ENCODE measurements at places on chromosomes 2 and 18.
A peak's percentile ranks its signal among the peaks of the same experiment; 100 is the strongest.

GRCh38 chr2:158662421-158662820, 132.7 kb upstream of the DAPL1 start:
- DNase-seq, result no peak

DNA sequence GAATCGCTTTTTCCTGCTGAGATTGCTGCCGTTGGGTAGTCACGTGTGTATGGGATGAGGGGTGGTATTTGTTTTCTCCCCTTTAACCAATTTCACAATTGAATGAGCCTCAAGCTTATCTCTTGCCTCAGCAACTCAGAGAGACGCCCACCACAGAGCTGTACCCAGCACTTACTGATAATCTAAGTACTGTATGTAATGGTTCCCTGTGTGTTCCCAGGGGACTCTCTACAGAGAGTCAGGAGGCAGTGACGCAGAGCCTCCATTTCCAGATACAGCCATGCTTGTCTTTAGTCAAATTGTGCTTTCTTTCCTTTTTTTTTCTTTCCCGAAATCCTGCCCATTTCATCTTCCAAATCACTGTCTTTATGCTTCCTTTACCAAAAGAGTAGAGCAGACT, 1102.1 kb upstream of the KLHL29 start:
- no peak for DNase-seq

DNA sequence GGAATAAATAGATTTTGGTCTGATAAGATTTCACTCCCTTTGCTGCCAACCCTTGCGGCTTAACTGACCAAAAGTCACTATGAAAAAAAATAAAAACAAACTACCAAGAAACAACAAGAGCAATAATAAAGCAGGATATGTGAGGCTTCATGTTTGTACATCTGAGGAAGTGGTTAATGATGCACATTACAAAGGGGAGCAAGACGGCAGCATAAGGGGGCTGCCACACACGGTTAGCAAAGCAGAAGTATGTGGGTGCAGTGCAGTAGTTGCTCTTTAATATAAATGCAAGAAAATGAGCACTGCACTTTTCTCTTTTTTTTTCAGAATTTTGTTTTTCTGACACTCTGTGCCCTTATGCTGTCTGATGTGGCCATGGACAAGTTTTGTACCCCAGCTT, 377.1 kb upstream of the CNTNAP5 start:
- DNase-seq, result no peak

DNA sequence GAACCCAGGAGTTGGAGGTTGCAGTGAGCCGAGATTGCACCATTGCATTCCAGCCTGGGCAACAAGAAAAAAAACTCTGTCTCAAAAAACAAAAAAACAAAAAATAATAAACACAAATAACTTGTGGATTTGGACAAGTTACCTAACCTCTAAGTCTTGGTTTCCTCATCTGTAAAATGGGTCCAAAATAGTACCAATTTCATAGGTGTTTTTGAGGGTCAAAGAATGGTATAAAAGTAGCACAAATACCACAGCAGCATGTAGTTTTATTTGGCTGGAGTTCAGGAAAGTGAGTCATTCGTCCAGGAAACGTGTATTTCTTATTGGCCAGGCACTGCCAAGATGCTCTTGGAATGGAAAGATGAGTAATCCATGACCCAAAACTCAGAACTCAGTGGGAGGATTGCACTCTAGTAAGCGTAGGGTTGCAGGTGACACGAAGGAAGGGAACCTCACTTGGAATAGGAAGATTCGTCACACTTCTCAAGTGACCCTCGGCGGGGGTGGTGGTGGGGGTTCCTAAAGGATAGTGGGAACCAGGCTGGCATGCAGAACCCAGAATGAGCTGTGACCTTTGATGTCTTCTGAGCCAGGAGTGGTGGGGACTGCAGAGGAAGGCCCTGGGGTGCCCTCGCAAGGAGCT, 24.4 kb downstream of the GRHL1 start:
- DNase-seq, result no peak

GRCh38 chr2:241745276-241745675, 10.8 kb downstream of the D2HGDH start:
- no peak for DNase-seq

DNA sequence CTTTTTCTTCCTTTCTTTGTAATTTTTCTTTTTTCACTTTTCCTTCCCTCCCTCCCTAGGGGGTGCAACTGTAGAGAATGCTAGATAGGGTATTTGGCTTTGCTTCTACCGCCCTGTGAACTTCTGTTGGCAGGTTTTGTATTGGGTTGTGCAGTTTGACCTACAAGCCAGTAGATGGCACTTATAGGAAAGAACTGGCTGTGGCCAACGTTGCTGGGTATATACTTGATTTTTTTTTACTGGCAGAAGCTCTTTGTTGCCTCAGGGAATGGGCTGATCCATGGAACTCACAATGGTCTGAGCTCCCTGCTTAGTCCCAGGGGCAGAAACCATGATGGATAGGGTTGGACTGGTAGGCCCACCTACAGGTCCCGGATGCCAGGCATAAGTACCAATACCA, 1019.5 kb upstream of the LRRTM1 start:
- no peak for DNase-seq

DNA sequence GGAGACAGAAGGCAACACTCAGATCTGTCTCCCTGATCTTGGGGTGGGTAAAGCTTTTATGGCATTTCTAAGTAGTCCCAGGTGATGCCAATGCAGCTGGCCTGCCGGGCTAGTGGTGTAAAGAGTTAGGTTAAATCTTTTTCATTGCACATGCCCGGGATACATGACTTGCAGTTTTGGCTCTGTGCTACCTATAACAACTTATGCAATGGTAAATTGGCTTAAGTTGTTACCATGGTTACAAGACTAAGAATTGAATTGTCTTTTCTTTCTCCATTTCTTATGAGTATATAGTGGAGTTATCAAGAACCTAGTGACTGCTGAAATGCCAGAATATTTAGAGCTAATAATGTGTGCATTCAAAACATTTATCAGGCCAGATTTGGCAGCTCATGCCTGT, 5.3 kb upstream of the FAM110C start:
- no peak for DNase-seq

GRCh38 chr2:176246331-176246730, 22.9 kb upstream of the MTX2 start:
- no peak for DNase-seq

DNA sequence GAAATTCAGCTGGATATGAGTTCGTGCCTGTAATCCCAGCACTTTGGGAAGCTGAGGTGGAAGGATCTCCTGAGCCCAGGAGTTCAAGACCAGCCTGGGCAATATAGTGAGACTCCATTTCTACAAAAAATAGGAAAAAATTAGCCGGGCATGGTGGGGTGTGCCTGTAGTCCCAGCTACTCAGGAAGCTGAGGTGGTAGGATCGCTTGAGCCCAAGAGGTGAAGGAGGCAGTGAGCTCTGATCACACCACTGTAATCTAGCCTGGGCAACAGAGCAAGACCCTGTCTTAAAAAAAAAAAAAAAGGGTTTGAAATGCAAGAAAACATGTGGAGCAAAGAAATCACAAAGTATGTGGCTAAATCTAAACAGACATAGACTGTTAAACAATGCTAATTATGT, 9.8 kb downstream of the CGREF1 start:
- DNase-seq, result no peak

DNA sequence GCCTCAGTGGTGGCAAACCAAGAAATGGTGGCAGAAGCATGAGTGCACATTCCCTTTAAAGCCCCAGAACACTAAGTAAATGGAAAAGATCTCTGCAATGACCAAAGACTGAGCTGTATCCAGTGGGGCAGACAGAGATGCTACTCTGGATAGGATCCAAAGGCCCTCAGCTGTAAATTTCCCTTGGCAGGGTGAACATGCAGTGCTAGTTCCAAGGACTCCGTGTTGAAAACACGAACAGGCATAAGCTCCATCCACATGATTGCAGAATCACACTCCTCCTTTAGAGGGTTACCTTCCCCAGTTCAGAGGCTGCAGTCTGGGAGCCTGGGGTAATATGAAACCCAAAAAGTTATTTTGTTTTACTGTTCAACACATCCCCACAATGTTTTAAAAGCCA, 98.6 kb upstream of the KLF7 start:
- DNase-seq, result no peak

DNA sequence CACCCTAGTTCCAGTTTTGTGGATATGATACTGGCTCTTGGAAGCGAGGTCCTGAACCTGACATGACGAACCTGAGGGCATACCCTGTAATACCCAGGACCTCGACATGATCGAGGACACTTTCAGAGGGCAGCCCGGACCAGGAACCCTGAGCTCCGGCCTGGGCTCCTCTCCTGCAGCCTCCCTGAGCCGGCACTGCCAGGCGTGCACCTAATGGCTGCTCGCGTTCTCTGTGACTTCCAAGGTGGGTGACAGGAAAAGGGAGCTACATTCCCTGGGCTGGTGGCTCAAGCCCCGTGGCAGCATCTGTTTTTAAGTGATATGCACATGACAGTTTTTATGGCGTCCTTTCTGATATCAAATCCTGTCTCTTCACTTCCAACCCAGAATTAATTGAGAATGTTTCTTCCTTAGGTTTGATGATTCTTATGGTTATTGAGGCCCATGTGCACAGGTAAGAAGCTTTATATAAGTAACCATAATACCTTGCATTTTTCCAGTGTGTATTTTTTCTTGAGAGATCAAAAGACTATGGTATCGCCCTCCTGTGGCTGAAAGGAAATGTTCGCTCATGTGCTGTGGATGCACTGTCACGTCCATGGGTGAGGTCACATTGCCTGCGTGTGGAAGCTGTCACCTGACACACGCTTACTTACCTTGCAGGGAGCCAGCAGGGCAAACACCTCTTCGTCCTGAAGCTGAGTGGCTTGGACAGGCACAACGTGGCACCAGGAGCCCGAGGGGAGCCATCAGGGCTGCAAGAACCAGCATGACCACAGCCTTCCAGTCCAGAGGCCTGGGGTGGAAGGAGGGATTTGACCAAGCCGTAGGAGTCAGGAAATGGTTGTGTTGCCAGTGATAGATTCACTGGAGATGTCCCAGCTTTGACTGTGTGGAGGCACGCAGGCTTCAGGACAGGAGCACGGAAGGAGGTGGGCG, 367.4 kb upstream of the MYT1L start:
- no peak for DNase-seq

DNA sequence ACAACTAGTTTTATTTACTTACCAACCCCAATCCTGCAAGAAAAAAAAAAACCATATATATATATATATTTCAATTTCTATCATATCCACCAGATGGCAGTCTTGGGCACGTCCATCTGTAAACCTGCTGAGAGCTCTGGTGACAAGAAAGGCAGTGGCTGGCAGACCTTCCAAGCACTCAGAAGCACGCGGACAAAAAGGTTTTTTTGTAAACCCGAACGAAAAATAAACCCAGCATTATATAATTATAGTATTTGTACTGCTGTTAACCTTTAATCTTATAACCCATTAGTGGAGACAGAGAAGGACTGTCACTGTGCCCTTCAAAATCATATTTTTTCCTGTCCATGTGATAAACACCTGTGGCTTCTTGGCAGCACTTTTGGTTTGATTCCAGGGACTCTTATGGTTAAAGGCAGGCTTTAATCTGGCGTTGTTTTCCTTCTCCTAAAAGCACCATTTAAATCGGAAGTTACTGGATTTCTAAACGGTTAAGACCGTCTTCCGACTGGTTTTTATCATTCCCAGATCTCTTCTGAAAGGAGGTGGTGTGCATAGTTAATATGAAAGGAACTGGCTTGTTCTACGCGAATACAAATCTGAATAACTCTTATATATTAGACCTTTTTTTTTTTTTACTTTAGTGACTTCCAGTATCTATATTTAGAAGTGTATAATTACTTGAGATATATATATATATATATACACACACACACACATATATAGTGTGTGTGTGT, 31.0 kb upstream of the SLC3A1 start:
- peak; percentile 12 for DNase-seq
